Motor neuron (in vitro differentiated cells): ENCODE measurements at places on chromosomes 2 and 18. TPM values are rescaled to one million over a fixed set of nuclear protein-coding genes. Genes with fewer than 3 reads are reported as not detected.
A peak's percentile ranks its signal among the peaks of the same experiment; 100 is the strongest.

CHRNG gene
- 1.7 and 2.4 TPM in 2 replicates for total RNA-seq

GRCh38 chr18:79440316-79441110 lies 44.8 kb downstream of the NFATC1 start:
- ATAC-seq, result no peak

- no peak for ATAC-seq
Measured at GRCh38 chr2:210559182-210559581, 2.8 kb downstream of the CPS1 start.

- ATAC-seq, result no peak
Measured at GRCh38 chr18:45611943-45612342, 3.3 kb upstream of the SLC14A2 start.

DNA sequence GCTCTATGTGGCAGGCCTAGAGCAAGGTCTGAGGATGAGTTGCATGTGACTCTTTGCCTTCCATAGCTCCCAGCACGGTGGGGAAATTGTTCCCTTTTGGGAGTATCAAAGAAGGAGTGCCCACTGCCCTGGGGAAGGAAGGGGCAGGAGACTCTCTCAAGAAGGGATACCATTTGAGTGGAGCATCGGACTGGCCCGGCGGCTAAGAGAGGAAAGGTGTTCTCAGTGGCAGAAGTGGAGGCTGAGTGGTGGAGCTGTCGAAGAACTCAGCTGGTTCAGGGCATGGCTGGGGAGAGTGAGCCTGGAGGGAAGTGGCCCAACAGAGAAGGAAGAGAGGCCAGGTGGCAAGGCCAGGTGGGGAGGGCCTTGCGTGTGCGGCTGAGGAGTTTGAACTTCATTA lies 235.2 kb downstream of the DYSF start:
- no peak for ATAC-seq

PTPRN gene
- 0.94 and 2.0 TPM in 2 replicates for total RNA-seq

DNA sequence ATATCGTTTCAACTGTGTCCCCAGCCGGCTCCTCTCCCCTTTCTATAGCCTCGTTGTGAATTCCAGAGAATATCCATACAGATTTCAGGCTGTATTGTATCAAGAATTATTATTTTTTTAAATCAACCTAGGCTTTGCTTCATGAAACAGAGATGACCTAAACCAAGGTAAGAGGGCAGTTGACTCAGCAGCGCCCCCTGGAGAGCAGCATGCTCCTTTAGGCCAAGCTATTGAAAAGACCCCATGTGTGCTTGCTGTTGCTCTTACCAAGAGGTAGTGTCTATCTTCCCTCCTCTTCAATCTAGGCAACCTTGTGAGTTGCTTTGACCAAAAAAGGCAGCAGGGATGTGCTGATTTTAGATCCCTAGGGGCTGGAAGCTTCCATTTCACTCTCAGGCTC lies 426.7 kb upstream of the SMIM21 start:
- no peak for ATAC-seq

- no peak for ATAC-seq
Measured at GRCh38 chr2:14445670-14446069, 186.8 kb upstream of the LRATD1 start.

DNA sequence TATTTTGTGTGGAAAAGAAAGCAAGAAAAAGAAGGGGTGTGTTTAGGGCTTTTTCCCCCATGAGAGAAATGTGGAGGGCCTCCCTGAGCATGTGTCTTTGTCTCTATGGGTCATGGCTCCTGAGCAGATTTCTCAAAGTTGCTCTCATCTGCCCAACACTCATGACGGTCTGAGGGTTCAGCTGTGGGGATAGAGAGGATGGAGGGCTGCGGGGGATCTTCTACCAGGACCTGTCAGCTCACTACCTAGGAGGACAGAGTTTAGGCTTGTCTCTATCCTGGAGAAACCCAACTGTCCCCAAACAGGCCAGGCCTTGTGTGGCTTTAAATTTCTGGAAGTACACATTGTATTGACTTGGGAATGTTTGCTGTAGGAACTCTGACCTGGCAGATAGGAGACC lies 342.2 kb downstream of the MYCN start:
- no peak for ATAC-seq

DNA sequence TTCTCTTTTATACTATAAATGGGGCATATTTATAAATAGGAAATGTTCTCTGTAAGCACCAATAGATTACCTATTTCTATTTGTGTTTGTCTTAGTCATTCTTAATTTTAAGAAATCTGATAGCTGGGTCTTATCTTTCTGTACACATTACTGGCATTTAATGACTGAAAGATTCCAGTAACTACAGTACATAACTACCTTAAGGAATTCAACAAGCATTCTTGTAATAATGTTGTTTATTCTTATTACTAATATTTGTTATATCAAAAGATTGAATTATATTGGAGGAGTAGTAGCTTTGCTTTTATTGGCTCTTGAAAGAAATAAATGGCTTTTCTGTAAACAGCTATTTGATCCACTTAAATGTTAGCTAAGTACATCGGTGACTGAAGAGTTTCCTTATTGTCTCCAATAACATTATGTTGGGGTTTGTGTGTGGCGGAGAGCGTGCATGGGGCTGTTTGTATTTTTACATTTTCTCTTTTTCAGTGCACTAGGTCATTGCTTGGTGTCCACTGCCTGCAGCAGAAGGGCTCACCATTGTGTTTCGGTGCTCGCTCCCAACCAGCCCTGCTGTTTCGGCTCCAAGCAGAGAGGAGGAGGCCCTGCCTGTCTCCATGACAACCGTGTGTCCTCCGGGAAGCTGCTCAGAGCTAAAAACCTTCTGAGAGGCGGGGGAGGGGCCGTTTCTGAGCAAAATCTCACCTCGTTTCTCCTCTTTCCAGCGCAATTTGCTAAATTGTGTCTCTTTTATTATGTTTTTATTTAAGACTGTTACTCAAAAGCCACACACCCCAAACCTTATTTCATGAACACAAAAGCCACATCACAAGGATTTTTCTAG lies 112.5 kb upstream of the SLC38A11 start:
- ATAC-seq, result peak; percentile 100

IL36RN gene
- 0.45 TPM in 1 of 2 replicates, not detected in the other for total RNA-seq

GRCh38 chr2:71460595-71461303 lies 7.4 kb downstream of the DYSF start:
- no peak for ATAC-seq

DNA sequence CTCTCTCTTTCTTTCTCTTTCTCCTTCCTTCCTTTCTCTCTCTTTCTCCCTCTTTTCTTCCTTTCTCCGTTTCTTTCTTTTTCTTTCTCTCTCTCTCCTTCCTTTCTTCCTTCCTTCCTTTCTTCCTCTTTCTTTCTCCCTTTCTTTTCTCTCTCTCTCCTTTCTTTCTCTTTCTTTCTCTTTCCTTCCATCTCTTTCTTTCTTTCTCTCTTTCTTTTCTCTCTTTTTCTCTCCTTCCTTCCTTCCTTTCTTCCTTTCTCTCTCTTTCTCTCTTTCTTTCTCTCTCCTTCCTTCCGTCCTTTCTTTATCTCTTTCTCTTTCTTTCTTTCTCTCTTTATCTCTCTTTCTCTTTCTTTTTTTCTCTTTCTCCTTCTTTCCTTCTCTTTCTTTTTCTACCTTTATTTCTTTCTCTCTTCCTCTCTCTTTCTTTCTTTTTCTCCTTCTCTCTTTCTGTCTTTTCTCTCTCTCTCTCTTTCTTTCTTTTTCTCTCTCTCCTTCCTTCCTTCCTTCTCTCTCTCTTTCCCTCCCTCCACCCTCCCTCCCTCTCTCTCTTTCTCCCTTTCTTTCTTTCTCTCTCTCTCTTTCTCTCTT lies 32.3 kb upstream of the ODC1 start:
- ATAC-seq, result no peak

DNA sequence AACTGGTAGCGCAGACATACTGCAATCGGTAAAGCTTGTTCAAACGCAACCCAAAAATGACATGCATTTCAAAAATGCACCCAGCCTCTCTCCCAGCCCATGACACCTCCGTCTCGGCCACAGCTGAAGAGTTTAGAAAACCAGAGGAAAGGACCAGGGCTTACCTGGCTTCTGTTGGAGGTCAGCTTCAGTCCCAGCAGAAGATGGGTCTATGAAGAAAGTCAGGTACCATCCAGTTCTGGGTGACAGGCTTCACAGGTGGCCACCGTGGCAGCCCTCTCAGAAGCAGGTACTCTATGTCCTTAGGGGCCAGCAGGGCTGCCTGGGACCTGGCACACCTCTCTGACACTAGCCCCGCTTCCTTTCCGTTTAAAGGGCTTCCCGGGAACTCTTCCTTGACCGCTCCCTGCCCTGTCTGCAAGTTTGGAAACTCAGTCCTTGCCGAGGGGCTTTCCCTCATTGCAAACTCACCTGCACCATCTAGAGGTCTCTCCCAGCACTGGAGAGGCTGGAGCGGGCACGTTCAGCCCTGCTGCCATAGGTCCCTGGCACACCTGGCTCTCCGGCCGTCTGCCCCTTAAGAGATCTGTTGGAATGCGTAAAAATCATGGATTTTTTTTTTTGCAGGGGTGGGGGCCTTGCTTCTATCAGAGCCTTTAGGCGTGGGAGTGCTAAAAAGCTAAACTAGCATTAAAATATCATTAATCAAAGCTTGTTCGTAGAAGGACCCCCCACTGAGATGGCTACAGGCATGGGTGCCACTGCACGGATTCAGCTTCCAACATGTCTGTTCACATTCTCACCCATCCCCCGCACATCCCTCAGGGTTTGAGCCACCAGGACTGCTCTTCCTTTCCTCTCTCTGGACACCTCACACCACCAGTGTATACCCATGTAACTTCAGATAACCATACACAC lies at the start of gene EDAR:
EDAR (minus strand) TSS at position 425 of the 918 bp plus-strand sequence. CDS start 58,206 bp downstream, outside the sequence.
- ATAC-seq, result peak; percentile 63

DNA sequence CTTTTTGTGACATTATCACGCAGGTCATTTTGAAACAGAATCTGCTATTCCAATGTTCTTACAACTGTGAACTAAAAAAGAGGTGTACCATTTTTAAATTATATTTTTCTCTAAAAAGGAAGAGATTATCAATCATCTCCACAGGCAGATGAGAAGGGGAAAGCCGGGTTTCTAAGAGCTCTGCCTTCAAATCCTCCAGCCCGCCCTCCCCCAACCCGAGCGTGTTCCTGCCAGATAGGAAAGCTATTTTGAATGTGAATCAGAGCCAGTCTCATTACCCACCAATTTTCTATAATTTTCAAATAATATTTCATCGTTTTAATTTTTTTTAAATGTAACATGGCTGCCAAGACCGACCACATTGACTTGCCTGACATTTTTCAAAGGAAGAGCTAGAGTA lies 65.9 kb downstream of the KCNF1 start:
- ATAC-seq, result peak; percentile 57

DNA sequence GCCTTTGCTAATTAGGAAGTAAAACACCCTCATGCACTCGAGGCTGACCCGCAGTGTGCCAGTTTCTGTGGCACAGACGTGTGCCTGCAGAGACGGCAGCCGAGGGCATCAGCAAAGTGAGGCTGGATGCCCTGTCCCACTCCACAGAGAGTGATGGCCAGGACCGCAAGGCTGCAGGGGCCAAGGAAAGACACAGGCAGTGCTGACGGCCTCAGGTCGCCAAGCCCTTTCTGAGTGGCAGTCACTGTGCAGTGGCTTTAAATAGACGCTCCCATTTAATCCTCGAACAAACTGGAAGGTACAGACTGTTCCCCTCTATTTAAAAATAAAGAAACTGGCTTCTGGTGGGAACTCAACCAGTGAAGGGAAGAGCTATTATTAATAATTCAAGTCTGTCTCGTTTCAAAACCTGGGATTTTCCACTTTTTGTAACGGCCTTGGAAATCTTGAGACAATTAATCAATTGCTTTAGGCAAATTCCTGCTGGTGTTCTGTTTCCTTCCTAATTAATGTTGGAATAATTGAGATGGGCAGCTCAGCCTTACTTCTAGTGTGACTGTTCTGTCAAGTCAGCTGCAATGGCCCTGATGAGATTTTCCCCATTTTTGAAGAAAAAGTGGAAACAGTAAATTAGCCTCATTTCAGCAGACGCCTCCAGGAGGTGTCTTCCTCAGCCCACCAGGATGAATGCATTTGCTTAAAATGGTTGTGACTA lies 644.6 kb upstream of the RAB6C start:
- no peak for ATAC-seq

DNA sequence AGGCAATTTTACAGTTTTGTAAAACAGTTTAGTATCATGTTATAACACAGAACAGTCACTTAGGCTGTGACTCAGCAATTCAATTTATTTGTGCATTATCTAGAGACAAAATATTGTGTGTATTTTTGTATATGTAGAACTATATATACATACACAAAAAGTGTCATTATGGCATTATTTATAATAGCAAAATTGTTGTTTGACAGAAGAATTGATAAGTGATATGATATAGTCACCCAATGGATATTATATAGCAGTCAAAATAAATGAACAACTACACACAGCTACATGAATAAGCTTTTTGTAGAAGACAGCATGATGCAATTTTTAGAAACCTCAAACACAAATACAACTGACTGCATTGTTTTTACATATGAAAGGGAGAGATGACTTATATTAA lies 334.0 kb downstream of the TRIB2 start:
- ATAC-seq, result no peak

DNA sequence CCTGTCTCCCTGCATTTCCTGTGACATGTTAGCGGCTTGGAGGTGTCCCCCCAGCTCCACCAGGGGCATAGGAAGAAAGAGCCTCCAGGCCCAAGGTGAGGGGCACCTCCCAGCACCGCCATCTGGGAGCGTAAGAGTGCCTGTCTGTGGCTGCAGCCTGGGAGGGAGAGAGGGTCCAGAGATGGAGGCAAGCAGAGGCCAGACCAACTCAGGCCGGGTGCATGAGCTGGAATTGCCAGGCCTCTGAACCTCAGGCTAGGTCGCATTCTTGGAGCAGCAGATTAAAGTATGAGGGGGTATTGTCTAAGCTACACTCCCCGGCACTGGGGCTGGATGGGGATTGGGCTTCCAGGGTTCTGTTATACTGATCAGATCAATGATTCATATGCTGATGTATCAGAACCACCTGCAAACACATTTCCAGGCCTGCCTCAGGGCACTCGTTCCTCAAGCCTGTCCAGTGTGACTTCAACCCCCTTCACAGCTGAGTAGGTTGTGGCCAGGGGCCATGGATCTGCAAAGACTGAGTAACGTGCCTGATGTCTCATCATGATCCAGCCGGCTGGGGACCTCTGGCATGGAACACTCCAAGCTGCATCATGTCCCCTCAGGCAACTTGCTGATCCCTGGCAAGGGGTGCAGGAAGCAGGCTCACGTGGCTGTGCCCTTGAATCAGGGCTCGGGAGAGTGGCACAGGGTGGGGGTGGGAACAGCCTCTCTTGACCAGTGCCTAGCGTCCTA lies 73.2 kb downstream of the HS1BP3 start:
- no peak for ATAC-seq

DNA sequence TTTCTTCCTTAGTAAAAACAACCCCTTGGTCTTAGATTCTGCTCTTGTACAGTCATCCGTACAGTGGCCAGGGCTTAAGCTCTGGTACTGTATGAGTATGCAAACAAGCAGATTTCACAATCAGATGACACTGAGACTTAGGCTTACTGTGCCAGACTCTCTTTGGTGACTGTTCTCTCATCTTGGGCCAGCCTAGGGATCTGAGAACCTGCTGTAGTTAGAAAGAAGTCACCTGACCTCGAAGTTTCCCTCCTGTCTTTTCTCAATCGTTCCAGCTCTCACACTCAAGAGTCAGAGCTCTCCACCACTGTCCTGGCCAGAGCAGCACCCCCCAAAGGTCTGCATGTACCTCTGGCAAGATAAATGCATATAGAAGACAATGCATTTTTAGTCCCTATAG lies 63.2 kb downstream of the ZEB2 start:
- ATAC-seq, result no peak
